ENCODE measurements at places on chromosomes 7 and 10.

DNA sequence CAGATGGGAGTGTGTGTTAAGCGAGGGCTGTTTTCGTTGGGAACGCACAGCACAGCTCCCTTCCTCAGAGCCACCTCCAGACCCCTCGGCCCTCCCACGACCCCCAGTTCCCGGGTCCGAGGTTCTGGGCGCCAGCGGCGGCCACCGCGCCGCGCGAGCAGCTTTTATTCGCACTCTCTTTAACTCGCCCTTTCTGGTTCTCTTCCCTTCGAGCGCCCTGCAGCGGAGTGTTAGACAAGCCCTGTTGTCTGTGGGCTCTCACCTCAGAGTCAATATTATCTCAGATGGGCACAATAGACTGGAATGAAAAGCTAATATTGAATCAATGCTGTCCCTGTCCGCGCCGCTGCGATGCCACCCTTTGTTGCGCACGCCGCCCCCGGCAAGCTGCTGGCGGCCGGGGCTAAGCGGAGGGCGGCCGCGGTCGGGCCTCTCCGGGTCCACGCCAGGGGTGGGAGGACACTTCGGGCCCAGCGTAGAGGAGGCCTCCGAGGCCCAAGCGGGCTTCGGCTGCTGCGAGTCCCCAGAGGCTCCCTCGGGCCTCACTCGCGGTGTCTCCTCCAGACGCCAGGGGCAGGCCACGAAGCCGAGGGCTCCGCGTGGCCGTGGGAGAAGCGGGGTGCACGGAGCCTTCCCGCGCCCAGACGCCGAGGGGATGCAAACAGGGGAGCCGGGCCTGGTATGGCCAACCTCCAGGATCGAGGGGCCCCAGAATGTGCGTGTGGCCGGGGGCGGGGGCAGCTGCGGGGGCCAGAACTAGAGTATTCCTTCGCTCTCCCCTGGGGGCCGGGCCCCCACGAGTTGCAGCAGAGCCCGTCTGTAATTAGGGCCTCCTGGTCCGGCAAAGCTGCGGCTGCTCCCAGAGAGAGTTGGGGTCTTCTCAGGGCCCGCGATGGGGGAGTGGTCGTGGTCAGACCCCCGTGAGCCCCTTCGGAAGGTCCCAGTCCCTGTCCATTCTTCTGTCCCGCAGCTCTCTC lies 7.9 kb upstream of the EMX2 start:
- DNase-seq = no peak

GRCh38 chr10:8035006-8035640 lies 19.4 kb upstream of the GATA3 start:
- DNase-seq = no peak

GRCh38 chr7:80635533-80635932 lies 2.9 kb upstream of the CD36 start:
- DNase-seq = no peak

- no peak for DNase-seq
Observed at GRCh38 chr7:70805360-70805759, 326.6 kb upstream of the GALNT17 start.

DNA sequence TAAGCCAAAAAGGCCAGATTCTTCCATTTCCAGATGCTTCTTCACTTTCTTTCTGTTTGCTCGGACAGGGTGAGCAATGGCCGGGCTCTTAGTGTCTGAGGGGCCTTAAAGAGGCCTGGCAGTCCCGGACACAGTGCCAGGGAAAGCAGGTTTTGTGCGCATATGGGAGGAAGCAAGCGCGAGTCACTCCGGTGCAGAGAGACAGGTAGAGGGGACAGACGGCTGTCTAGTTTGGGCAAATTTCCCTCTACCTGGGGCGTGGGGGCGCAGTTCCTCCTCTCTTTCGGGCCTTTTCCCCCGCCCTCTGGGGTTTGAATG lies 4.7 kb downstream of the NEUROD6 start:
- DNase-seq = no peak

GRCh38 chr7:52168085-52168484 lies 851.5 kb upstream of the COBL start:
- DNase-seq = no peak

GRCh38 chr10:2445370-2445769 lies 622.0 kb upstream of the PFKP start:
- DNase-seq = no peak

DNA sequence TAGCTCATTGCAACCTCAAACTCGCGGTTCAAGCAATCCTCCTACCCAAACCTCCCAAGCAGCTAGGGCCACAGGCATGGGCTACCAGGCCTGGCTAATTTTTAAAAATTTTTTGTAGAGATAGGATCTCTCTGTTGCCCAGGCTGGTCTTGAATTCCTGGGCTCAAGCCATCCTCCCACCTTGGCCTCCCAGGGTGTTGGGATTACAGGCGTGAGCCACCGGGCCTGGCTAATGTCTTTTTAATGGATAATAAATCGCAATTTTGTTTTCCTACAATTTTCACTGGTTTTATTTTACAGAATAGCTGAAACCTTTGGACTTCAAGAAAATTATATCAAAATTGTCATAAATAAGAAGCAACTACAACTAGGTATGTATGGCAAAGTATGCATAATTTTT lies 10.9 kb downstream of the NUB1 start:
- no peak for DNase-seq

- DNase-seq = no peak
Observed at GRCh38 chr10:6070660-6071059, 8.5 kb upstream of the IL2RA start.

- no peak for DNase-seq
Observed at GRCh38 chr10:132179551-132180392, 7.0 kb upstream of the DPYSL4 start.

GRCh38 chr10:70834441-70835151 lies 18.8 kb downstream of the SGPL1 start:
- DNase-seq = no peak

DNA sequence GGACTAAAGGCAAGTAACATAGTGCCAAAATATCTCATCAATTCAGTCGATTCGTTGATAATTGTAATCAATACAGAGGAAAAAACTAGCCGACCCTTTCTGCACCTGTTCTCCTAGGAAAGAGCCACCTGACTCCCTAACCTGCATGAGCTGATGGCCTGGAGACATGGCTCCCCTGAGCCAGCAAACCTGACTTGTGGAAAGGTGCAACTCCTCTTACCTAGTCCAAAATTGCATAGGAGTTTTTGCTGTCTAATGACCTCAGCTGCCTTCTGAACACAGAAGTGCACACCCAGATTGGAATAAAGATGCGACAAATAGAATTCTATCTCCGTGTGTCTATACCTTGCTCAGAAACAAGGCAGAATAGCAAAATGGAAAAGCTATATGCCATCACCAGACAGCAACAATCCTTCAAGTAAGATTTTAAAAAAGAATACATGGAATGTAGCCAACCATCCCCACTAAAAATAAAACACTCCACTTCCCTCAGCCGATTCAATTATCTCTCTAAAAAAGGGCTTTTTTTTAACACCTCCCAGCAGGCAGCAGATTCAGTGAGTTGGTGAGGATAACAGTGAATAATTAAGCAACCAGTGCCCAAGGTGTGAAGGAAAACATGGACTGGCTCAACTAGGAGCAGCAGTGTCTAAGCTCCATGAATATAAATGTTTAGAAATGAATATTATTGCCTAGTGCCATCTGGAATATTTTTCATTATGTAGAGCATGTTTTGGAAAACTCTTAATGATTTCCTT lies 26.6 kb upstream of the LMTK2 start:
- no peak for DNase-seq

DNA sequence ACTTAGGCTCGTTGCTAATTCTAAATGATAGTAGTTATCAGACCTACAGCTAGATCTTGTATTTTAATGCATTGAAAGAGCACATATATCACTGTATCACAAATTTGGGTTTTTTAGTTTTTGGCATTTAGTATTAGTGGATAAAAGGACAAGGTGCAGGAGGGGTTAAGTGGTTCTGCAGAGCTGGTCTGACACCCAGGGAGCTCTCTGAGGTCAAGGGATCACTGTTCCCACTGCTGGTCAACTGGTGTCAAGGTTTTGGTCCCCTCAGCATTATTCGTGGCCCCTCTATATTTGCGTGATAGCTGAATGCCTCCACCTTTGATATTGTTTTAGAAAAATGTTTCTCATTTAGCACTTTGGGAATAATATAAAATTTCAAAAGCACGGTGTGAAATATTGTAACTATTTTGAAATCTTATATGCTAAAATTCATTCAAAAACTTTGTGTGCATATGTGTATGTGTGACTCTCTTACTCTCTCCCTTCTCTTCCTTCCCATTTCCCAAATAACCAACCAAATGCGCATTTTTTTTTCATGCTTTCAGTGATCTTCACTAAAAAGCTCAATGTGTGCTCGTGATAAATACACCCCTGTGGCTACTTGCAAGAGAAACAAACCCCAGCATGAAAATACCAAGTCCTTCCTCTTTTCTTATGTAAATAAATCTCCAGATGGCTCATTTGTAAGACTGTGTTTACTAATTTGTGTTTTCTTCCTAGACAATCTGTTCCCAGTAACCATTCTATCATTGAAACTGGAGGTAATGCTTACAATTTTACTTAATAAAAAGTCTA lies 309.2 kb downstream of the FGFR2 start:
- no peak for DNase-seq

DNA sequence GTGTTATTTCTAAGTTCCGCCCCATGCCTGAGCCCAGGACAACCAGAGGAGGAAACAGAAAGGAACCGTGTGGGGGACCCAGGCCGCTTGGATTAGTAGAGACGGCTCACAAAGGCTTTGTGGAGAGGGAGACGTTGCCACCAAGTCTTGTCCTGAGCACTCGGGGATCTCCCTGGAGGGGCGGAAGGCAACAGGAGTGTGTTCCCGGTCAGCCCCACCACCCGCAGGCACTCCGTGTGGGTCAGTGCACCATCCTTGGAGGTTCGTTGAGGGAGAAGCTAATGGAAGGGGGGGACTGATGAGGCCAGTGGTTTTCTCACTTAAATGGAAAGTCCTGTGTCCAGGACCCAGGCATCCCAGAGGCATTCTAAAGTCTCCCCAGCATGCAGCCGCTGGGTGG lies 26.7 kb upstream of the EN2 start:
- no peak for DNase-seq

GRCh38 chr7:129127154-129127553 lies 17.4 kb upstream of the TSPAN33 start:
- DNase-seq = no peak

DNA sequence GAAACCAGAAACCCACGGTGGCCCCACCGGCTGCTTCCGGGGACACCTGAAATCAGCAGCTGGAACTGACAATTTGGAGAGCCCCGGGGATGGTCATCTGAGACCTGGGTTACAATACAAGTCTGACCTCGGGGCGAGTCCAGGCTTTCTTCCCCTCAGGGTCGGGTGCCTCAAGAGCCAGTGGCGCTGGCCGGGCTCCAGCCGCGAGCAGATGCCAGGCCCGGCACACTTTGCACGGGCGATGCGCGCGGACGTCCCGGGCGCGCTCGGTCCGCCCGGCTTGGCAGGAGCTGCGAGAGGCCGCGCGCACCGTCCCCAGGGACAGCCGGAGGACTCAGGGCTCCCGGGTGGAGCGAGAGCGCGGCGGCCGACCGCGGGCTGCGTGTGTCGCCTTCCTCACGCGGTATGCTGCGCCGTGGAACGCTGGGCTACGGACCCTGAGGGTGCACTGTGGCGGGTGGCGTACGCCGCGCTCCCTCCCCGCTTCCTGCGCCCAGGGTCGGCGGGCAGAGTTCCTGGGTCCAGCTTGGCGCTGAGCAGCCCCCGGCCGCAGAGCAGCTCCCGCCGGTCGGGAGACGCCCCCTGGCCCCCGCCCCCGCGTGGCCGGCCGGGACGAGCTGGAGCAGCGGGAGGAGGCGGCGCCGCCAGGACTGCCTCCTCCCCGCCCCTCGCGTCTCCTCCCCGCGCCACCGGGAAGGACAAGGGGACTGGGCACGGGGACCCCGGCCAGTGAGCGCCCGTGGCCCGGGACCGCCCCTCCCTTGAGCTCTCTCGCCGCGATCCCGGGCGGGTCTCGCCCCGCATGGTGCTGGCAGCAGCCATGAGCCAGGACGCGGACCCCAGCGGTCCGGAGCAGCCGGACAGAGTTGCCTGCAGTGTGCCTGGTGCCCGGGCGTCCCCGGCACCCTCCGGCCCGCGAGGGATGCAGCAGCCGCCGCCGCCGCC lies at the start of gene RBM20:
Gene RBM20, plus strand, starts transcription at position 684 of the 945 bp plus-strand sequence. Its CDS starts 119 bp downstream, at position 803.
- DNase-seq = no peak

GRCh38 chr7:46850563-46851330 lies 731.2 kb downstream of the TNS3 start:
- no peak for DNase-seq

DNA sequence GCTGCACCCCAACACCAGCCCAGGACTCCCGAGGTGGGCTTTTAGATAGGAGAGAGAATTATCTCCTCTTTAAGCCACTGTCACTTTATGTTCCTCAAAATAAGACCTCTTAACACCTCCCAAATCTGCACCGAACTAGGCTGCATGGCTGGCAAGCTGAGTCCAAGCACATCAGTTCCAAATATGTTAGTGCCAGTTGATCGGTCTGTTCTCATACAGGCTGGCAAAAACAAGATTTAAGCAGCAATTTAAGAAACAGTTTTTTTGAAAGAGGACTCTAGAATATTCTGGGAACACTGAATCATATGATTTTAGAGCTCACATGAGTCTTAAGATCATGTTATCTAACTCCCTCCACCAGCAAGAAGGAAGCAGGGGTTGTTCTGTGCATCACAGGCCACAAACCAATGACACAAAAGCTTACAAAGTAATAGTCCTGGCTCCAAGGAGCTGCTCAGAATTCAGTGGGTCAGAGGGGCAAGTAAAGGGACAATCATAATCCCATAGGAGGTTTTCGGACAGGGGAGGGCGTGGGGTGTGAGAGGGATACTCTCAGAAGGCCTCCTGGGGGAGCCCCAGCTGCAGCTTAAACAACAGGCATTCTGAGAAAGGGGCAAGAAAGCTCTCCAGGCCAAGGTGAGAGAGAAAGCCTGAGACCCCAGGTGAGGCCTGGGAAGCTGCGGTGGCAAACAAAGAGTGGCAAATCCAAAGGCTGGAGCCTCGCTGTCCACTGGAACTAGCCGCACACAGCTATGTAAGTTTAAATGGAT lies 7.1 kb downstream of the COBL start:
- no peak for DNase-seq
